ENCODE measurements at places on chromosomes 3 and 15.

DNA sequence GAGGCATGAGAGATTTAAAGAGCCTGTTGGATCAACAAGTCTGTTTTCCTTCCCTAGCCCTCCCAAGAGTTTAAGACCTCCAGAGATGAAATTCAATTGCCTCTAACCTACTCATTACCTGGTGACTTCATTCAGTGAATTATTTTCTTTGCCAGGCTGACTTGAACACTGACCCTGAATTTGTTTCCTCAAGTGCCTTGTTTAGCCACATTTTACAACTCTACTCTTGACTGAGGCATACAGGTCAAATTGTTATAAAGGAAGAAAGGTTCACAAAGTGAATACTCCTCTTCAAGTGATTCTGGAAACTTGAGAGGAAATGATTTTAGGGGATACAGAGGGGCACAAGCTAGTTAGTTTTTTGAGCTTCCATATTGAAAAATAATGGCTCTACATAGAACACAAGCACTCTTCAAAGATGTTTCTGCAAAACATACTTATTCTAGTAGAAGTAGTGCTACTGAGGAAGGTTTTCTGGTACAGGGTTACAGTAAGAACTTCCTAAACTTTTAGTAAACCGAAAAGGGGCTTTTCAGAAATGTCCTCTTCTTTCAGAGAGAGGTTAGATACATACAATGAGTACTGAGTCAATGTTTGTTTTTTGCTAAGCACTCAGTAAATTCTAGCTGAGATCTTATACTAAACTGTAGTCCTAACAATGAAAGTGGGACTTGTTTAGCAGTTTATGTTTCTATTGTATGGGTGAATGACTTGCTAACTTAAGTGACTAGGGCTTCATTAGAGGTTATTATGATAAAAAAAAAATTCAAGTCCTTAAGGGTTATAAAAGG lies 137.4 kb upstream of the SATB1 start:
- DNase-seq: no peak

GRCh38 chr3:63864008-63864964 lies 619 bp downstream of the ATXN7 start:
- peak; percentile 16 for DNase-seq

- DNase-seq: no peak
Measured at GRCh38 chr3:145006271-145006670, 1034.6 kb downstream of the DIPK2A start.

DNA sequence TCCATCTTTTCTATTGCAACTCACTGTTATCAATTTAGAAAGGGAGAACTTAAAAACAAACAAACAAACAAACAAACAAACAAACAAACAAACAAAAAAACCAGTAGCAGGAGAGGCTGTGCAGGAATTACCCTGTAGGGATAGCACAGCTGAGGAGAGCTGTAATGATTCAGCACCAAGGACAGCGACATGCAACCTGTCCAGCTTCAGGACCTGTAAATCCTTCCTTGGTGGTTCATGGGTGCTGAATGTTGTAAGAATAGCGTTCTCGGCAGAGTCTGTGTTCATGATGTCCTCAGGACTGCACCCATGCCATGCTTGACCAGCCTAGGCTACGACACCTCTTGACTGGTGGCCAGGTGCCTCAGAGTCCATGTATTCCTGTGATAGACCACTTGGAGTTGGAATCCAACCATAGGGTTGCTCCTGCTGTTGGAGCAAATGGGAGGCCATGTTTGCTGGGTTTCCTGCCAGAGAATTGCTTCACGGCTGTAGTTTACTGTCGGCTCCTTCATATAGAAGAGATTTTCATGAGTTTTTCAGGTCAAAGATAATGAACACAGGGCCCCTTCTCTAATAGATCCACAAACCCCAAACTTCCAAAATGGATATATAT lies 65.9 kb downstream of the CACNA2D3 start:
- DNase-seq: no peak

GRCh38 chr3:126713199-126713598 lies 9.2 kb downstream of the CHCHD6 start:
- DNase-seq: no peak

DNA sequence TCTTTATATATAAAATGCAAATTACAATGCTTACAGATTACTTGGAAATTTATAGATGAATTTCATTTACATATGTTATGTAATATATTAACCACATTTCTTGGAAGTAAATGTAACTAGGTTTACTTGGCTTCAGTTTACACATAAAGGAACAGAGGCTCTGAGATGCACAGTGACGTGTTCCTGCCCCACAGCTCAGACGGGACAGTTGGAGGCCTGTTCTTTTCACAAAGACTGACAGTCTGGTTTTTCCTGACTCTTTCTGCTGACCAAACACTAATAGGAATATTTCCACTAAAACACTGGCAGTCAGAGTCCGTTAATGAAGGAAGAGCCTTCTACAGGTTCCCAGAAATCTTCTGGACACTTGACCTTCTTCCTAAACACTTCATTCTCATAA lies 336.1 kb downstream of the MFSD1 start:
- no peak for DNase-seq

DNA sequence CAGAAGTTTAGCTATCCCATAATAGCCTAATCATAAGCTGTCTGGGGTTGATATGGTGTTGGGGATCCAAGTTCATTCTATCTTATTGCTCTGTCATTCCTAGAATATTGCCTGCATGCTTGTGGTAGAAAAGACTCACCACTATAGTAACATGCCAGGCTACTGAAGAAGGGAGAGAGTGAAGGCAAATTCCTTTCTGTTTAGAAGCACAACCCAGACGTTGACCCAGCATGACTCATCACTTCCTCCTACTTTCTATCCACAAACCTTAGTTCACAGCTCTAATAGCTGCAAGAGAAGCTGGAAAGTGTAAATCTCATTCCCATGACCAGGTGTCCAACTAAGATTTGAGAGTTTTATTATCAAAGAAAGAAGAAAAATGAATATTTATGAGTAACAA lies 57.8 kb upstream of the NMD3 start:
- no peak for DNase-seq

DNA sequence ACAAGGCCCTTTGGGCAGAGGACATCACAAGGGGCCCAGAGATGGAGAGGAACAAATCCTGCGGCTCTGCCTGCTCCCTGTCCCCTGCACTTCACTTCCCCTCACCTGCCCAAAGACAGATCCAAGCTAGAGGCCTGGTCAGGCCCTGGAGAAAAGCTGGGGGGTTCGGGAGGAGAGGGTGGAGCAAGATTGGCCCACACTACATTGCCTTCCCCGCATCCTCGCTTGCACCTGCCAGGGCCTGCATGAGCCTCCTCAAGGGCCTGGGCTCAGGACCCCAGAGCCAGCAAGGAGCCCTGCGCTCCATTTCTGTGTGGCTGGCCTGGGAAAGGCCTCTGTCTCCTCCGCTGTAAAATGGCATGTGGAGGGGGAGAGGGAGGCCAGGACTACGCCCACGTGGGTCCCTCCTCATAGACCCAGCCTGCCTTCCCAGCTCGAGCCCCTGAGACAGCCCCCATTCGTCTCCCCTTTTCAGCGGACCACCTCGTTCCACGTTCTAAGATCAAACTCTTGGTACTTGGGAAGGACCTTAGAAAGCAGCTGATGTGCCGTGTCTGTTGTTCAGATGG lies 106.0 kb downstream of the HMG20A start:
- no peak for DNase-seq

DNA sequence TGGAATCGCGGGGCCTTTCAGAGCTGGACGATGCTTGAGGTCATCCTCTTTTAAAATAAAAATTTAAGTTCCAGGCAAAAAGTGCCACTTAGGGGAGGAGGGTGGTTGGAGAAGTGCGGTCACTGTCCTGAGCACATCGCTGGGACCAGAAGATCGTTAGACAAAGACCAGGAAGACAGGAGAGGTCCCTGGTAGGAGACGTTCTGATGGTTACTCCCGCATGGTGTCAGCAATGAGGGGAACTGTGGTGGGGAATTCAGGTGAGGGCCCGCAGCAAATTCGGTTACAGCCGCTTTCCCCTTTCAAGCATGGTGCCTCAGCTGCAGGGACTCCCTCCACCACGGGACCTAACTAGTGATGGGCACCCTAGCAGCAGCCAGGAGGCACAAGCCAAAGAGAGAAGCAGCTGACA lies 1.0 kb upstream of the ISY1 start:
- DNase-seq: no peak

DNA sequence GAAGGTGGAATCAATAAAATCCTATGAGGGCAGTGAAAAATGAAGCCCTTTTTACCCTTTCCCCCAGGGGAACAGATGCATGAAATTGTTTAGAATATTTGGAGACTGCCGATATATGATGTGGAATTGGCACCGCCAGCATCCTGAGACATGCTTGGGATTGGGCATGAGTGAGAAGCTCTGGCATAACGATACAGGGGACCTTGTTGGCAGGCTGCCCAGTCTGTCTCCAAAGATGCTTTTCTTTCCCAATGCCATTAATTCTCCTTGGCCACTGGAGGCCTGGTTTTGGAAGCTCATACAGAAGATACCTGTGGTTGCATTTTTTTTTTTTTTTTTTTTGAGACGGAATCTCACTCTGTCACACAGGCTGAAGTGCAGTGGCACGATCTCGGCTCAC lies 800.6 kb upstream of the LMCD1 start:
- no peak for DNase-seq

GRCh38 chr3:64568895-64569517 lies 118.8 kb downstream of the ADAMTS9 start:
- no peak for DNase-seq

DNA sequence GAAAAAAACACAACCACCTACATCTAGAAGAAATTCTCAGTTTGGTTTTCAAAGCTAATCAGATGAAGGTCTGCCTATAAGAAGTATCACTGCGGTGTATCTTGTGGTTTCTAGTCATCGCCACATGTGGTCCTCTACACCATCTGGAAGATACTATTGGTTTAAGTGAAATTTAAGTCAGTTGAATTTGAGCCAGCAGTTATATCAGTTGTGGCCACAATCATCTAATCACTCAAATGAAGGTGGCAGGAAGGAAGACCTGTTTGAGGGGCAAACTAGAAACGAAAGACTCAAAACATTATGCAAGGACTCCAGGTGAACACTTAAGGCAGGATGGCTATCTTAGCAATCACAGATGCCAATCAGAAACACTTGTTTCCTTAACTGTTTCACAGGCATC lies 48.7 kb downstream of the ETV5 start:
- no peak for DNase-seq

DNA sequence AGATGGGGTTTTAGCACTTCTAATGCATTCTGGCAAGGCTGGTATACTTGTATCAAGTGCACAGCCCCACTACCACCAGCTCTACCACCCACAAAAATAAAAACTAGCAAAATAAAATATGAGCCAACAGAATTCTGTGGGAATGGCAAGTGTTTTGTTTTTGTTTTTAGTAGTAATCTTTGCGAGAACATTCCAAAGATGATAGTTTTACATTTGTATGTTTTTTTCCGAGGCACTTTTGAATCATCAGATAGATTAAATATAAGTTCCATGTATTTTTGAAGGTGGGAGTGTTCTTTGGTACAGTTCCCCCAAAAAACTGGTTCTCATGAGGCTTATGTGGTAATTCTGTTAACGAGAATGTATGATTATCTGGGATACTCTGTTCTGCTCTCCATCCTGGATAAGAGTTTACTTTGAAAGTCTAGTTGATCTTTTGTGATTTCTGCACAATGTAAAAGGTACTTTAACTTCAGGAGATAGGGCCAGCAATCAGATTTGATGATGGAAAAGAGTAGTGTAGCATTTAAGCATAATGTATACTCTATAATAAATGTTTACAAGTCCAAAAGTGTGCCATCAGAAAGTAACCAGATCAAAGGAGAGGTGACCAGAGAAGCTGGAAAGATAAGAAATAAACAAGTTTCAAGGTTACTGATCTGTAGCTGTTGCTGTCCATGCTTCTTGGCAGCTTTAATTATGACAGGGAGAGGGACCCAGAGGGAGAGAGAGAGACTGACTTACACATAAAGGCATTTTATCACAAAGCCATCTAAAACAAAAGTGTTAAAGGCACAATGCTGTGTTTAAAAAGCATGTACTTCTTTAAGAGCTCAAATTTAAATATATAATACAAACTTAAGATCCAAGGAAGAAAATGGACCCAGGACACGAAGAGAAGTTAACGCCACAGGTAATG lies 130.9 kb downstream of the PGPEP1L start:
- no peak for DNase-seq

DNA sequence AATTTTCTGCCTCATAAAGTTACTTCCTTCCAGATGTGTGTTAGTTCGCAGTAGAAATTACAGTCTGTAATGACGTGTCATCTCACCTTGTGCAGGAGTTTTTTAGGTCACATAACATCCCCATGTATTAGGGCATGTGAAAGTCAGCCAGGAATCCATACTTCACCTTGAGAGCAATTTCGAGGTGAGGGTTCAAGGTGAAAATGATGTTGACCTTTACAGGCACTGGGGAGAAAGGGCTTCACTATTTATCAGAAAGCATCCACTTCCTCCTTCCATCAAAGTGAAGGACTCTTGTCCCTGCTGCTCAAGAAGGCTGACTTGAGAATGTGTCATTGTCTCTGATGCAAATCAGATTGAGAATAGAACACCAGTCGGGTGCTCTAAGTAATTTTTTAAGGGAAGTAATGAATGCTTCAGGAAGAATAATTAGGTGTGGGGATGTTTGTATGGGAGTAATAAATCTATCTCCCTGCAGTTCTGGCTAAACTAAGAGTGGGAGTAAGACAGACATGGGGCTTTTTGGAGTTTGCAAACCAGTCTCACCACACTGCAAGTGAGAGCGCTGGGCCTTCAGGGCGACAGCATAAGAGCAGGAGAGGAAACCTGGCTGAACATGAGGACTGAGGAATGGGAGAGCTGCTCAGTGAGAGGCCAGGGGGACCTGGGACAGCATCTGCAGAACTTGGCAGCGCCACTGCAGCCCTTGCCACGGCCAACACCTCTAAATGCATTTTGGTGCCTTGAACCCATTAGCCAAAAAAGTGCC lies 85.9 kb upstream of the IL12A start:
- no peak for DNase-seq

DNA sequence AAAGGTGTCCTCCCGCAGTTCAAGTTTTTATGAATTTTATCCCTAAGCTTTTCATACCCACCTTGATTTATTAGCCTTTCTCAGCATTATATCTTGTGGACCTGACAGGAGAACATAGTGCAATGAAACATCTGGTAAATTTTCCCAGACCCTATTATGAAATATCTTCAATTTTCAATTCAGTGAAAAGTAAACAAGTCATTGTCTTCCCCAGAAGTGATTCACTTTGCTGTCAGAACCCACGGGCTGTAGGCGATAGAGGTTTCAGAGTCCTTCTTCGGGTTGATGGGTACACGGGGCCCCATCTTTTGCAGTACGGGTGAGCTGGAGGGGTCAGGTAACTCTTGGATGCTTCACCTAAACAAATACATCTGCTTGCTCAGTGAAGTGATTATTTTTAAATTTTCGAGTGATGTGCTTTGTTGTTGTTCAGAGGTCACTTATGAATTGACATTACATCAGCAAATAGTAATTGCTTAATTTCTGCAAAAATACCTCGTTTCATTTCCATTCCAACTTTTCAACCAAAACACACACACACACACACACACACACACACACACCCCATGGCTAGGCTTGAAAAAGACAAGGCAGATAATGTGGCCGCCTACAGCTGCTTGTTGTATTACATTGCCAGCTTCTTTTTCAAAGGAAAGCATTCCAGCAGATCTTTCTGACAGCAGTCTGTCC lies 102.9 kb downstream of the SEMA6D start:
- DNase-seq: no peak

GRCh38 chr3:39147711-39148434 lies 5.5 kb downstream of the CSRNP1 start:
- no peak for DNase-seq

GRCh38 chr3:156605686-156606605 lies 51.0 kb upstream of the SSR3 start:
- DNase-seq: no peak
